Stimulated activated memory B cell treated with anti-CD40 and anti-IgM and Interleukin-4, amounts not matched to agents 10 μg/mL and 1 μg/mL and 100 μg/mL, for 72 hours (primary cell): ENCODE measurements at places on chromosomes 5 and 9.
A peak's percentile ranks its signal among the peaks of the same experiment; 100 is the strongest.

GRCh38 chr5:28414619-28415018 lies 1376.2 kb upstream of the CDH9 start:
- no peaks in the 10 kb centered on the region for H3K27me3 ChIP-seq
- H3K4me3 ChIP-seq = no peak overlapping the region
- H3K36me3 ChIP-seq = no peaks in the 10 kb centered on the region
- H3K4me1 ChIP-seq = no peaks in the 10 kb centered on the region
- H3K27ac ChIP-seq = no peak overlapping the region

DNA sequence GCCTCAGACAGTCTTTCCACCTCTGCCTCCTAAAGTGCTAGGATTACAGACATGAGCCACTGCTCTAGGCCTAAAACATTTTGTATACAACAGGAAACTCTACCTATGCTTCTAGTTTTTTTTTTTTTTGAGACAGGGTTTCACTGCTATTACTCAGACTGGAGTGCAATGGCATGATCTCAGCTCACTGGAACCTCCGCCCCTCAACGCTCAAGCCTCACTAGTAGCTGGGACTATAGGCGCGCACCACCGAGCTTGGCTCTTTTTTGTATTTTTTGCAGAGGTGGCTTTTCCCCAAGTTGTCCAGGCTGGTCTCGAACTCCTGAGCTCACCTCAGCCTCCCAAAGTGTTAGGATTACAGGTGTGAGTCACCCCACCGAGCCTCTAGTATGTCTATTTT lies 5.4 kb downstream of the HSPA9 start:
- no peaks in the 10 kb centered on the region for H3K27me3 ChIP-seq
- H3K27ac ChIP-seq = no peak overlapping the region
- peaks cover 61% of the 10 kb centered on the region for H3K36me3 ChIP-seq
- H3K4me1 ChIP-seq = peaks cover 20% of the 10 kb centered on the region
- no peak for ATAC-seq

DNA sequence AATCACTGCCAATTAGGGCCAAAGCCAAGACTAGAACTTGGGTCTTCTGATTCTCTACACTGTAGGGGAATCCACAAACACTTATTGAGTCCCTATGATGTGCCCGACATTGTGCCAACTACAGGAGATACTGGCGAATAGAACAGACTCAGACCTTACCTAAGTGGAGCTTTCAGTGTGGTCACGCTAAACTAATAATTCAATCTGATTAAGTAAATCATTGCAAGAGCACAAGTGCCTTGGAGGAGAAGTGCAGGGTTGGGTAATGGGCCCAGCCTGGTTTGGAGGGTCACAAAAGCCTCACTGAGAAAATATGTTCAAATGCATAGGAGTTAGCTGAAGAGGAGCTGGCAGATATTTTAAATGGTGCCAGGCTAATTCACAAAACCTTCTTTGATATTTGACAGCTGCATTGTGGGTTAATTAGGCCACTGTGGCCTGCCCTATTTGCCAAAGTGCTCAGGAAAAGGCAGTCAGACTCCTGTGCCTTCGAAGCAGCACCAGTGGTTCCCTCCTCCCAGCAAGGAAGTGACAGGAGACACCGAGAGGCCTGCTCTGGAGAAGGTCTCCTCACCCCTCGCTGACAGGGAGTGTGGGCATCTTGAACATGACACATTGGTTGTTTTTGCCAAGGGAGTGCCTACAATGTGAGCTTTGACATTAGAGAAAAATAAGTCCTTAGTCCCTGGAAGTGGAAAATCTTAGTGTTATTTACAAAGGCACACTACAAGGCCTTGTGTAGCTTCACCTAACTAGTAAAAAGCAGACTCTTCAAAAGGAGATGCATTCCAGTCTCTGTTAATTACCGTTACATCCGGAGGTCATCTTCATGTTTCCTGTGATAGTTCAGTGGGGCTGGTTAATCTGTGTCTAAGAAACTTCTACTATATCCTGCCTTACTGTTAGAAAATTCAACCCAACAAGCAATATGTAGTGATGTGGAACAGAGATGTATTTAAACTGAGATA lies 24.1 kb upstream of the TRAF1 start:
- no peaks in the 10 kb centered on the region for H3K4me1 ChIP-seq
- no peaks in the 10 kb centered on the region for H3K27me3 ChIP-seq
- no peaks in the 10 kb centered on the region for H3K36me3 ChIP-seq

- H3K27ac ChIP-seq = no peak overlapping the region
- no peak for ATAC-seq
- H3K27me3 ChIP-seq = no peaks in the 10 kb centered on the region
- H3K4me3 ChIP-seq = no peak overlapping the region
Observed at GRCh38 chr5:76863001-76863400, 13.2 kb downstream of the S100Z start.

GRCh38 chr5:138543730-138544104 lies 681 bp upstream of the ETF1 start:
- peak overlapping the region; percentile 100 for H3K27ac ChIP-seq
- H3K4me1 ChIP-seq = peaks cover 84% of the 10 kb centered on the region
- no peaks in the 10 kb centered on the region for H3K27me3 ChIP-seq
- ATAC-seq = peak; percentile 77
- H3K36me3 ChIP-seq = peaks cover 17% of the 10 kb centered on the region

DNA sequence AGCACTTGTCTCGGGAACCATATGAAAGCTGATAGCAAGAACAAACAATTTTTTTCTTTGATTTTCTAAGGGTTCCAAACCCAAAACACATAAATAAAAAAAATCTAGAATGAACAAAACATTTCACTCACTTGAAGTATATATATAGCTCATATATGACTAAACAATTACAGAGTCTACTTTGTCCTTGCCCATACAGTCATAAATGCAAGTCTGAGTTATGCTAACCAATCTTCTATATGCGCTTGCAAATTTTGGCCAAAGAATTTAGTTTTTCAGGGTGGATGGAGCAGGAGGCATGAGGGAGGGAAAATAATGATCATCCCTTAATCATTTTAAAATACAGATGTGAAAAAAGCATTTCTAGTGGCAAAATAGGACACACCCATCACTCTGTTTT lies 370.1 kb downstream of the BNC2 start:
- no peaks in the 10 kb centered on the region for H3K36me3 ChIP-seq
- no peaks in the 10 kb centered on the region for H3K4me1 ChIP-seq
- no peak overlapping the region for H3K27ac ChIP-seq

DNA sequence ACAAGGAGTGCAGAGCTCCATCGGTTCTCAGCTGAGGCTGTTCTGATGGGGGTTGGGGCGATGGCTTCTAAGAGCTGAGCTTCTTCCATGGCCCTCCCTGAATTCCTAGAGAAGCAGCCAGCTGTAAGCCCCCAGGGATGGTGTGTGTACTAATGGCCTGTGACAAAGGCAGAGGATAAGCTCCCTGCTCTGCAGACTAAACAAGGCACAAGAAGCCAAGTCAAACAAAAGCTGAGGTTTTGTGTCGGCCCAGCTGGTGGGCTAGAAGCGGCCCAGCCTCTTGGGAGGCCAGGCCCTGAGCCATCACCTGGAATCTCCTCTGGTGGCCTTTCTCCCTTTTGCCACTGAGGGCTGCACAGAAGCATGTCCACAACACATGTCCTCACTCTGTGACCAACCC lies 75.0 kb upstream of the XPA start:
- no peak for ATAC-seq
- H3K36me3 ChIP-seq = no peaks in the 10 kb centered on the region
- peaks cover 62% of the 10 kb centered on the region for H3K27me3 ChIP-seq

- no peaks in the 10 kb centered on the region for H3K27me3 ChIP-seq
- peaks cover 38% of the 10 kb centered on the region for H3K4me1 ChIP-seq
- H3K36me3 ChIP-seq = no peaks in the 10 kb centered on the region
- ATAC-seq = no peak
- peak overlapping the region; percentile 99 for H3K4me3 ChIP-seq
Observed at GRCh38 chr9:70421272-70422180, 7.1 kb upstream of the KLF9 start.

DNA sequence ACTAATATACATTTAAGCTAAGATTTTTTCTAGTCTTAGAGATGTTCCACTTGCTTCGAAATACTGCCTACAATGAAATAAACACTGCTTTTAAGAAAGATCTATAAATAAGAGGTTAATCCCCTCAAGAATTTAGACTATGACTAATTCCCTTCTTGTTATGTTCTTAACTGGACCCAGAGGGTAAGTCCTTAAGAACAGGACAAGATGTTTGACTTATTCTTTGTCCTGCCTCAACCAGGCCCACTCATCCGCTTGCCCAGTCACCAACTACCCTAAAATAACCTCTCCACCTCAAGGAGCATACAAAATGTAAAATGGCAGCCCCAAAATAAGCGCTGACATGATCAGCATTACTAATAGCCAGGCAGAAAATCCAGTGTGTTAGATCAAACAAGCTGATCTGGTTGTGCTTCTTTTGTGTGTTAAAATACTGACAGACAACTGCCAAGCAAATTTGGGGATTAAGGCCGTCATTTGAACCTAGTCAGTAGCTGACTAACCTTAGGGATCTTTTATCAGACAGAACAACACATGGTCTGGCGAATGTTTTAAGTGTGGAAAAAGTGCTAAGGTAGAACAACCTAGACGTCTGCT lies 93.7 kb upstream of the SMC5 start:
- no peak overlapping the region for H3K4me3 ChIP-seq
- no peaks in the 10 kb centered on the region for H3K4me1 ChIP-seq
- no peak overlapping the region for H3K27ac ChIP-seq
- no peaks in the 10 kb centered on the region for H3K36me3 ChIP-seq
- no peak for ATAC-seq

DNA sequence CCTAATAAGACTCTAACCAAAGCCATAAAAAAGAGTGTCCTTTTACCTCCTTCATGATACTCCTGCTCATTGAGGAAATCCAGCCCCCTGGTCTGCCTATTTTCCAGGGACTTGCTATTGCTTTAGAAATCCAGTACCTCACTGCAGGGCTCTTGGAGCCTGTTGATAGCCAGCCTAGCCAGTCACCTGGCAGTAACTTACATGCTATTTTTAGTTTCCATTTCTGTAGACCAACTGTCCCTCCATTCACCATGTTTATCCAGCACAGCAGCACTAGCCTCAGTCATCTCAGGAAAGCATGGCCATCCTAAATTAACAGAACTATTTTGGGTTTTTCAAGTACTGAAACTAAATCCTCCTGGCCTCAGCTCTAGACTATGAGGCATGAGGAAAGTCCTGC lies 91.5 kb upstream of the PHF24 start:
- no peaks in the 10 kb centered on the region for H3K4me1 ChIP-seq
- H3K27me3 ChIP-seq = peaks cover 27% of the 10 kb centered on the region
- H3K4me3 ChIP-seq = no peak overlapping the region
- H3K27ac ChIP-seq = no peak overlapping the region

DNA sequence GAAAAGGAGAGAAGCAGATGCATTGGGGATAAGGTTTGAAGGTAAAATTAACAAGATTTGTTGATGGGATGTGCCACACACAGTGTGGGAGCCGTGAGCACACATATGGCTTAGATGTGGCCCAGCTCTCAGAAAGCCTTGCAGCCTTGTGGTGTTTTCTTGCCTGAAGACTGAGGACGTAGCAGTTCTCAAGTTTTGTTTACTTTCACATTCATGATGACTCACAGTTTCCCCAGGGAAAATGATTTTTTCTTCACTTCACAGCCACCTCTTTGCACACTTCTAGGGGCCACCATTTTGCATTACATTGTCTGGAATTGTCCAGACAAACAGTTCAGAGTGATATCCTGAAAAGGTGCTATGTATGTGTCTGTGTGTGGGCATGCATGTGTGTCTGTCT lies 126.2 kb downstream of the BASP1 start:
- H3K36me3 ChIP-seq = no peaks in the 10 kb centered on the region
- ATAC-seq = peak; percentile 85
- H3K4me1 ChIP-seq = peaks cover 9% of the 10 kb centered on the region

- no peak overlapping the region for H3K27ac ChIP-seq
- H3K4me3 ChIP-seq = no peak overlapping the region
- no peaks in the 10 kb centered on the region for H3K36me3 ChIP-seq
- ATAC-seq = no peak
- H3K27me3 ChIP-seq = no peaks in the 10 kb centered on the region
Observed at GRCh38 chr5:102792705-102793104, 37.6 kb downstream of the PAM start.

DNA sequence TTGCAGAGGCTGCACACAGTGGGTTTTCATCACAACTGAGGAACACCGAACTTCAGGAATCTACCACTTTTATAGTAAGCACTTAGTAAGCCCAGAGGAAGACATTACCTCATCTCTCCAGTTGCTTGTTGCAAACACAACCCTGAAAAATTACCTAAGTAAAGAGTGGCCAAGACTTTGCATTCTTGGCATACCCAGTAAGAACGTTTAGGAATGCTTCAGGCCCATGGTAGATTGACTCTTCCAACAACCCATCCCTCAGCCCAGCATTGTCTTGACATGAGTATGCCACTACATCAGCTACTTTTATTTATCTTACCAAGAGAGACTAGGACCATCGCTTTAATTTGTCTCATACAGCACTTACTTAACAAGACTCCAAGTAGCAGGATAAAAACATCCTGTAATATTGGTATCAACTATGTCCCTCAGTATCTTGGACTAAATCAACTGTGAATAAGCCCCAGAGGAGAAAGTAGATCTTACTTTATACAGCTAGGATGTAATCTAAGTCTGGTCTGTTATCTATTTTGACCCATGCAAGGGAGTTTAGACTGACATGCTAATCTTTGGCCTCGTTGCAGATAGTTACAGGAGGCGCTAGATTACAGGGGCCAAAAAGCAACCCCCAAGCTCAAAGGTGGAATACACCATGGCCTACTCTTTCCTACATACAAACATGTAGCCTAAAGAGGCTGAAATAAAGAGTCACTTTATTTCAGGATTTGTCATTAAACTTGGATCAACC lies 114.9 kb downstream of the INVS start:
- no peak for ATAC-seq
- H3K36me3 ChIP-seq = no peaks in the 10 kb centered on the region
- H3K27ac ChIP-seq = no peak overlapping the region
- H3K27me3 ChIP-seq = no peaks in the 10 kb centered on the region
- H3K4me1 ChIP-seq = peaks cover 14% of the 10 kb centered on the region
- H3K4me3 ChIP-seq = no peak overlapping the region

GRCh38 chr5:163269624-163270023 lies 167.8 kb upstream of the CCNG1 start:
- H3K27me3 ChIP-seq = no peaks in the 10 kb centered on the region
- H3K36me3 ChIP-seq = no peaks in the 10 kb centered on the region
- H3K27ac ChIP-seq = no peak overlapping the region
- no peaks in the 10 kb centered on the region for H3K4me1 ChIP-seq
- ATAC-seq = no peak

- H3K27ac ChIP-seq = no peak overlapping the region
- ATAC-seq = no peak
- H3K4me3 ChIP-seq = no peak overlapping the region
- H3K27me3 ChIP-seq = peaks cover 54% of the 10 kb centered on the region
- no peaks in the 10 kb centered on the region for H3K4me1 ChIP-seq
- no peaks in the 10 kb centered on the region for H3K36me3 ChIP-seq
Observed at GRCh38 chr5:180198208-180198607, 10.8 kb downstream of the RASGEF1C start.
